Glutamatergic neuron (in vitro differentiated cells): ENCODE measurements at places on chromosomes 7 and 10. TPM values are rescaled to one million over a fixed set of nuclear protein-coding genes. Genes with fewer than 3 reads are reported as not detected.

- no peak for DNase-seq
Observed at GRCh38 chr7:137715533-137715932, 131.2 kb downstream of the DGKI start.

The LAMB4 gene
- not detected for total RNA-seq

The NPTX2 gene
- total RNA-seq: 81.2 TPM

- DNase-seq: no peak
Observed at GRCh38 chr7:22832401-22832800, 9.8 kb upstream of the TOMM7 start.

GRCh38 chr7:109552017-109552416 lies 982.3 kb downstream of the DNAJB9 start:
- no peak for DNase-seq

The HTRA1 gene
- 1.4 TPM for total RNA-seq
